ENCODE measurements at places on chromosomes 12 and 14.

DNA sequence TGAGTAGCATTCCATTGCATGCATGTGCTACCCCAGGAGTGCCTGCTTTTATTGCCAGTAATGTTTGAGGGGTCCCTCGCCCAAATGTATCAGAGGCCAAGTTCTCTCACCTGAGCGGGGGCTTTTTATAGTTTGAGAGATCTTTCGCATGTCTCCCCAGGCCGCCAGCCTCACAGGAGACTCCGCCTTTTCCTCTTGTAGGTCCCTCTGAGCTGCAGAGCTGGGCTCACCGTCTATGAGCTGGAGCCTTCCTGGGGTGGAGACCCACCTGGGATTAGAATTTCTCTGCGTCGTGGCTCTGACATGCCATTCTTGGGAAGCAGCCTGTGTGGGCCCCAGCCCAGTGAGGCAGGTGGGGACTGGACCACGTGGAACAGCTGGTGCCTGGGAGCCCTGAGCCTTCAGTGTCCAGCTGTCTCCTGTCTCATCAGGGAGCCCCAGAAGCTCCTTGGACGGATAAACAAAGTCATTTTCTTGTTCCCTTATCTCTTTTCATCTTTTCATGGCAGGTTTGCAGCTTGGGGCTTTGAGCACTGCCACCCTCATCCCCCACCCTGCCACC is 261.7 kb upstream of the CRY1 start:
- no peak for DNase-seq

DNA sequence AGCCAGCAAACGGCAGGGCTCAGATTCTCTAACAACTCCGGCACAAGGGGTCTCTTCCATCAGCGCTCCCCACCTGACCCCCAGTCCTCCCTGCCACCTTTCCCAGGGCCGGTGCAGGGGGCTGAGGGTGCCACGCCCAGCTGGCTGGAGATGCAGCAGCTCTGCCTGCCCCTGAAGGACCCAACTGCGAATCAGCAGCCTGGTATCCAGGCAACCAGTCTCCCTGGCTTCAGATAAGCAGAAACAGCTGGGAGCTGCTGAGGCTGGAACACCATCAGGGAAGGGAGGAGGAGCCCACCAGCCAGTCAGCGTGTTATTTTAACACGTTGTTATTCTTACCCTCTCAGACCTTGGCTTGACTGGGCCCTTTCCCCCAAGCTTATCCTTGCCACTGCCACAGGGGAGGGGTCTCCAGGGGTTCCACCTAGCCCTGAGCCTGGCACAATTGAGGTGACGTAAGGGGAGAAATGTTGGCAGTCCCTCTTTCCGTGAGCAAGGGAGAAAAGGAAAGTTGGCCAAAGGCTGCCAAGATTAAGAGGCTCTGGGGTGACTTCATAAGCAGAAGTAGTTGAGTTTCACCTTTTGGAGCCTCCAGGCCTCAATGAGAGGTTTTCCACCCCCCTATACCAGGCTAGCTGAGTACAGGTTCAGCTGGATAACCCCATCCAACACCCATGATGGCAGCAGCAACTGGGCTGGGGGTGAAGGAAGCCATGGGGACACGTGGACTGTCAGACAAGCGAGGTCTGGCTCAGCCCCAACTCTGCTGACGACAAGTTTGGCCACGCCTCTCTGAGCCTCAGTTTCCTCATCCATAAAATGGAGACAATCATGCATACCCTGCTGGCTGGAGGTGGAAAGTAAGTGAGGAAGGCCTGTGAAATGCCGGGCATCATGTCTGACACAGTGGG is 91.1 kb downstream of the IRF2BPL start:
- DNase-seq, result peak; percentile 85

- DNase-seq, result peak; percentile 90
Measured at GRCh38 chr14:68795597-68796417, 2.9 kb upstream of the ZFP36L1 start.

DNA sequence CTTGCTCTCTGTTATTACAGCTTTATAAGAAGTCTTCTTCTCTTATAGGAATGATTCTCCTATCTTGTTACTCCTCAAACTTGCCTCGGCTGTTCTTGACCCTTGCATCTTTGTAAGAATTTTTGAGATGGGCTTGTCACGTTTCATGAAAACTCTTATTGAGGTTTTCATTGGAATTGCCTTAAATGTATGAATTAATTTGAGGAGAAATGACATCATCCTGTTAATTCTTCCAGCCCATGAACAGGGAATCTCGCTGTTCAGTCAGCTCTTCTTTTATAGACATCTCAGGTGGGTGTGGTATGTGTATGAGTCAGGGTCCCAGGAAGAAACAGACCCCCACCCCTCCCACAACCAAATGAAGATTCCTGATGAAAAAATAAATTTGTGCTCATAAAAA is 107.1 kb upstream of the MYL2 start:
- DNase-seq, result no peak

GRCh38 chr12:75960954-75961661 is 70.5 kb downstream of the PHLDA1 start:
- DNase-seq, result no peak

DNA sequence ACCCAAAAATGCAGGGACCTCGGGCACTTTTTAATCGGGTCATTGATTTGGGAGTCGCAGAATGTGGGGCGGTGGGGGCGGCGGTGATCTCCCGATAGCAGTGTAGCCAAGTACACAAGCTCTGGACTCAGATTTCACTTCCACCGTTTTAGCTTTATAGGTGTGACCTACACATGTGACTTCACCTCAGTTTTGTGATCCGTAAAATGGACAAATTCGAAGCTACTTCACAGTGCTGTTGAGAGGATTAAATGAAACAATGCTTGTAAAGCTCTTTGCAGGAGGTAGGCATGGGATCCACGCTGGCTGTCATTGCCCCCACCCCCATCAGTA is 478 bp downstream of the RITA1 start:
- no peak for DNase-seq

GRCh38 chr12:31966558-31967205 is 7.5 kb downstream of the RESF1 start:
- DNase-seq, result no peak

- DNase-seq, result peak; percentile 26
Measured at GRCh38 chr12:98896938-98897337, 251.8 kb downstream of the APAF1 start.

GRCh38 chr12:130195369-130195768 is 33.1 kb downstream of the FZD10 start:
- DNase-seq, result no peak

- DNase-seq, result no peak
Measured at GRCh38 chr12:120639771-120640721, at the start of gene CABP1. CABP1 (plus strand) TSS chr12:120640626; CDS start chr12:120640686, 60 bp downstream.

DNA sequence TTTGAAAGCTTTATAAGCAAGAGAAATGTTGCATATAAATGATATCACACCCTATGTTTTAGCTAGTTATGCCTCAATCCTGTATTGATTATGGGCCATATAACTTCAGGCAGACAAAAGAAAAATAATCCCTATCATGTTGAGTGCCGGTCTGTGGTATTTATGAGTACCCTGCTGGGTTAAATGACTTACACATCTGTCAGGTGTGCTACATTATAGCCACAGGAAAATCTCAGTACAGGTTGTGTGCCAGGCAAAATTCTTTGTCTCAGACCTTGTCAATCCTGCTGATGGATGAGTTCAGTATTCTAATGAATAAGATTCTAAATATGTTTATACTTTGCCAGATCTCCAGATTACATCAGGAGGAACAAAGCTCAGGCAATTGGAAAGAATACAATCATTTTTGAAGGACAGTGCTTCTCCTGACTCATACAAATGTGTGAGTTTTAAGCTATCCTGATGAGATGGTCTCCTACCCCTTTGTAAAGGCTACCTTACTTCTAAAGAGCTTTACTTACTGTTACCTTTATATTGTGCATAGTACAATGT is 109.8 kb upstream of the FOXG1 start:
- no peak for DNase-seq

- DNase-seq, result no peak
Measured at GRCh38 chr14:104512061-104512460, 67.5 kb upstream of the C14orf180 start.

- no peak for DNase-seq
Measured at GRCh38 chr12:96047229-96048211, 12.1 kb upstream of the LTA4H start.

DNA sequence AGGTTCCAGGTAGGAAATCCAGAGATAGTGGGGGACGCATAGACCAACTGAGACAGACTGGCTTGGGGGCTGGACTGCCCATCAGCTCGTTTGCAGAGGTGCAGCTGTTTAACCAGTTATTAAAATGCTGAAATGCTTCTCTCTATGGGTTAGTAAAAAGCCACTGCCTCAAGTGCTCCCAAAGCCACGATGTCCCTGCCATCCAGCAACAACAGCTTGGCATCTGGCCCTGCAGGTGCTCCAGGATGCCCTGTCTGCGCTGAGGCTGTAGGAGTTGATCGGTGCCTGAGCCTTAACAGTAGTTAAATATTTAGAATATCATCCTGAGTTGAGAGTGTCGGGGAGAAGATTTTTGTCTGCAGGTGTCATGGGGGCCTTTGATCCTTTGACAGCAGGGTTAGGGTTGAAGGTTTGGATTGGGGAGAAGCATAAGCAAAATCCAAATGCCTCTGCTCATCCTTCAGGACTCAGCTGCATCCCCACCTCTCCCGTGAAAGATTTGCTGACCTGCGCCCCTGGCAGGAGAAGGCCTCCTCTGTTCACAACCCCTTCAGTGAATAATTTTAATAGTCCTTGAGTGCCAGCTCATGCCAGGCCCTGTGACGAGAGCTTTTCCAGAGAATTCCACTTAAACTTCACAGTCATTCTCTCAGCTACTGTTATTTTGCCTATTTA is 127.3 kb upstream of the PWP1 start:
- DNase-seq, result no peak

DNA sequence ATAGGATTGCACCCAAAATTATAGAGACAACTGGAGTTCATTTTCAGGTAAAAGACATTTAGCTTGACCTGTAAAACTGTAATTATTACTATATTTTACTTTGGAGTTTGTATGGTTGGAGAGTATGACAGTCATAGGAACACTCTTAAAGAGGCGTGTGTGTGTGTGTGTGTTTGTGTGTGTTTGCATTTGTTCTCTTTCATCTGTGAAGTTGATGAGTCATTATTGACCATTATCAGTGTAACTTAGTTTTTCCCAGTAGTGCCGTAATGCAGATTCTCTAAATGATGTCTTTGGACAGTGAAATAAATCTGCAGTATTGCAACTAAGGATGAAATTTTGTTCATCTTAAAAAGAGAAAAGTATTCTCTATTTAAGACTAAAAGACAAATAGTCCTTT is 13.0 kb downstream of the WASHC4 start:
- DNase-seq, result no peak

DNA sequence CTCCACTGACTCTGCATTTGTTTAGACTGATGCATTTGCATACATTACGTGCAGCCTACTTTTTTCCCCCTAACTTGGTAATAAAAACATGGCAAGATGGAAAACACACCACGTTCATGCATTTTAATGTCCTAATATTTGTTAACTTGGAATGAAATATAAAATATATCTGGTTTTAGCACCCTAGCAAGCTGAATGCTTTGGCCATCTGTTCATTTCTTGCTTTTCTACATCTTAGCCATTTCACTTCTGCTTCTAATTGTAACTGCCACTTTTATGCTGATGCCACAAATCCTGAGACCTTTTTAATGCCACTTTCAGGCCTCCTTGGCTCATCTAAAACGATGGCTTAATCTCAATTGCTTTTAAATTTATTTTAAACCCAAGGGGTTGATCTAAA is 177.7 kb upstream of the RASSF8 start:
- DNase-seq, result no peak

GRCh38 chr14:99231161-99231849 is 40.7 kb downstream of the BCL11B start:
- no peak for DNase-seq

GRCh38 chr12:57620936-57621496 is 9.8 kb downstream of the ARHGEF25 start:
- no peak for DNase-seq

DNA sequence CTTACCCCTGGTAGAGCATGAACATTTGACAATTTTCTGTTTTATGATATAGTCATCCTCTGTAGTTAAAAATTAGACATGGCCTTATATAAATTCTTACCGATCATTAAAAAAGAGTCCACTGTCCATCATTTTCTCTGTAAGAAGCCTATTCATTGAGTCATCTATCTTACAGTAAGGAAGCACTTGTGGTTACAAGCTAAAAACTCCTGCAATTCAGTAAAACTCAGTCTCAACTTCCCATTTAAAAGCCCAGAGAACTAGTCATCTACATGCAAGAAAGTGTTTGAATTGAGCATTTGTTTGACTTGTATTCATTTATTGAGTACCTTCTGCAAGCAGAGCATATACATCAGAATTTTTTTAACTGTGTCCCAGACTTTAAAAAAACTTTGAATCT is 63.3 kb downstream of the GTF2A1 start:
- DNase-seq, result no peak

DNA sequence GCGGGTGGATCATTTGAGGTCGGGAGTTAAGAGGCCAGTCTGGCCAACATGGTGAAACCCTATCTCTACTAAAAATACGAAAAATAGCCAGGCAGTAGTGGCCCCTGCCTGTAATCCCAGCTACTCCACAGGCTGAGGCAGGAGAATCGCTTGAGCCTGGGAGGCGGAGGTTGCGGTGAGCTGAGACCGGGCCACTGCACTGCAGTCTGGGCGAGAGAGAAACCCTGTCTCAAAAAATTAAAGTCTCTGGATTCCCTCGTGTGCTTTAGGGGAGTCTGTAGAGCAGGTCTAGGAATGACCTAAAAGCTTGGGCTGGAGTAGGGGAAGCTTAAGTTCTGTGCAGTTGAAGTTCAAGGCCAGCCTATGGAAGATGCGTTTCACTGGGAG is 697 bp upstream of the TULP3 start:
- no peak for DNase-seq

DNA sequence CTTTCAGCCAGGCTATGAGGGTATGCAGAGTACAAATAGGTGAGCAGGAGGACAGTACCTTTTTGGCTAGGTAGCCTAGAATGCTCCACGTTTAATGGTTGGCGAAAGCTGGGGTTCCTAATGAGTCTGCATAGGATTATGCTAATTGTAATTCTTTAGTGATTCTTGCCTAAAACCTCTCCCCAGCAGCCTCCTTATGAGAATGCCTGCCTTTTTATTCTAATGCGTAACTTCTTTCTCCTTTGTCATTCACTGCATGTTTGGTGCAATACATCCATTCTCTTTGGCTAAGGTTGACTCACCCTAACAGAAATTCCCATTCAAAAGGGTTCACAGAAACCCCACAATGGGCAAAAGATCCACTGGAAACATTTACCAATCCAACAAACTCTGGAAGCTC is 752.2 kb downstream of the FSCB start:
- DNase-seq, result no peak

Measured in hindlimb muscle (tissue), 1 donor.